ELR (cell line): ENCODE measurements at places on chromosomes 6 and 20.

DNA sequence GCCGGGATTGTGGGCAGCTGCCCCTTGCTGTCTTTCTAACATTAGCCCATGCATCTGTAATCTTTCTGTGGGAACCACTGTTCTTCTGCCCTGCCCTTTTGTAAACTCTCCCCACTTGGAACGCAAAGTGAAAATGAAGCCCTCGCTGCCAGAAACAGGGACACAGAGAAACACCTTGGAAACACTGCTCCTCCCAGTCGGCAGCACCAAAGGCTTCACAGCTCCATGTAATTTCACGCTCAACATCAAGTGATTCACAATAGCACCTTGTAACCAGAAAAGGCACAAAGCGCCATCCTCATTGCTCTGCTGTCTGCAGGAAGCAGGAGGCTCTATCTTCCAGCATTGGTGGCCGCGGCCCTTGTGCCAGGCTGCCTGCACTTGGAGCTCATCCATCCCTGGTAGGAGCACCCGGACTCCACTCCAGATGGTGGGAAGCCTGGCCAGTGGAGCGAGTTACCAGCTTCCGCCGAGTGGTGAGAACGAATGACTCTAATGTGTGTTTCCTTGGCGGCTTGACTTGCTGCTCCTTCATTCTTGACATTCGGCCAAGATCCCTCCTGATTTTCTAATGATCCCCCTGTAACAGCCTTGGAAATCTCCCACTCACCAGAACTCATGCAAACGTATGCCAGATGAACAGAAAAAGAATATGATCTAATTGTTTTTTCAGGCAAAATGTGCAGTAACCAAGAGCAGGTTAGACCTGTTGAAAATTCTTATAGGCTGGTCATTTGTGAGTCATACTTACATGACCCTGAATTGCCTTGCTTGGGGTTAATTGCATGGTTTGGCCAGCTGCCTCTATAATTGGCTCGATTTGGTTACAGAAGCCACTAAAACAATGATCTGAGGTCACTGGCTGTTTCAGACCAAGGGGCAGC is 169.1 kb upstream of the CDYL start:
- peak; percentile 84 for DNase-seq

DNA sequence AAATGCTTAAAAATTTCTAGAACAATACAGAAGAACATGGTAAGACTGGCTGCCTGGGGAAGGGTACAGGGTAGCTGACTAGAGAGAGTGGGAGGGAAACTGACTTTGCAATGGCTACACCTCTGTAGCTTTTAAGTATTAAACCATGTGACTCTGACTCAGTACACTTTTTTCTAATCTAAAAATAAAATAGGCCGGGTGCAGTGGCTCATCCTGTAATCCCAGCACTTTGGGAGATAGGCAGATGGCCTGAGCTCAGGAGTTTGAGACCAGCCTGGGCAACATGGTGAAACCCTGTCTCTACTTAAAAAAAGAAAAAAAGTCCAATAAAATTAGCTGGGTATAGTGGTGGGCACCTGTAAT is 18.5 kb downstream of the ATP9A start:
- peak; percentile 63 for DNase-seq

DNA sequence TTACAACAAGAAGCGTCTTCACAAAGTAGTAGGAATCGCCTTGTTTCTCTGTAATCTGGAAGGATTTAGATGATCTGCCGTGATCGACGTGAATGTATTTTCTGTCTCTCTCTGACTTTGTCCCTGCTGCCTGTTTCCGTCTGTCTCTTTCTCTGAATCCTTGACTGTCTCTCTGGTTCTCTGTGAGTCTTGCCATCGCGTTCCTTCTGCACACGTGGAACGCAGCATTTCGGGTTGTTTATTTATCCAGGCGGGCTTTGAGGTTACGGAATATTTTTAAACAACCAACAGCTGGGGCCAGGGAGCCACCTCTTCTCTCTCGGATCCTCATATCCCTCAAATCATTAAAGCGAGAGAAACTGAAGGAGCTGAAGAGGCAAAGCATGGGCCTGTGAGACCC is 215.9 kb downstream of the ZDHHC14 start:
- no peak for DNase-seq

- no peak for DNase-seq
Measured at GRCh38 chr20:49138431-49138830, 49.7 kb downstream of the STAU1 start.

- no peak for DNase-seq
Measured at GRCh38 chr6:135692426-135692825, 159.1 kb upstream of the PDE7B start.

DNA sequence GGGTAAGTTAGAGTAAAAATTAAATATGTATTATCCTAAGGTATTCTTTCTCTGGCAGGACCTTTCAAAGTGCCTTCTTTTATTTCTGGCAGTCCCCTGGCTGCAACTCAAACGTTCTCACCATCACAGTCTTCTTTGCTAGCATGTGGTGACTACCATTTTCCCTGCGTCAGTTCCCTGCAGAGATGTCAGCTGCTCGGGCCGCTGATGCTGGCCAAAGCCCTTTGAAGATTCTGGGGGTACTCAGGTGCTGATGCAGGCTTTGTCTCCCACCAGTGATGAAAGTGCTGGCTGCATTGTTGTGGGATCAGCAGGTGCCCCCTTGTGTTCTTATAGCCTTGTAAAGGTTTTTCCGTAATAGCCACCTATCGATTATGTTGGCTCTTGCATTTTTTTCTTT is 140.1 kb downstream of the BTBD3 start:
- DNase-seq: no peak

DNA sequence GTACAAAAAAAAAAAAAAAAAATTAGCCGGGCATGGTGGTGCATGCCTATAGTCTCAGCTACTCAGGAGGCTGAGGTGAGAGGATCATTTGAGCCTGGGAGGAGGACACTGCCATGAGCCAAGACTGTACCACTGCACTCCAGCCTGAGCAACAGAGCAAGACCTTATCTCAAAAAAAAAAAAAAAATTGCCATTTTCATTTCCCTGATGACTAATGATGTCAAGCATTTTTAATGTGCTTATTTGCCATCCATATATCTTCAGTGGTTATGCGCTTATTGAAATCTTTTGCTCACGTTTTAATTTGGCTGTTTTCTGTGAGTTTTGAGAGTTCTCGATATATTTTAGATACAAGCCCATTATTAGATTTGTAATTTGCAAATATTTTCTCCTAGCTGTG is 46.7 kb downstream of the PFDN4 start:
- DNase-seq: no peak

DNA sequence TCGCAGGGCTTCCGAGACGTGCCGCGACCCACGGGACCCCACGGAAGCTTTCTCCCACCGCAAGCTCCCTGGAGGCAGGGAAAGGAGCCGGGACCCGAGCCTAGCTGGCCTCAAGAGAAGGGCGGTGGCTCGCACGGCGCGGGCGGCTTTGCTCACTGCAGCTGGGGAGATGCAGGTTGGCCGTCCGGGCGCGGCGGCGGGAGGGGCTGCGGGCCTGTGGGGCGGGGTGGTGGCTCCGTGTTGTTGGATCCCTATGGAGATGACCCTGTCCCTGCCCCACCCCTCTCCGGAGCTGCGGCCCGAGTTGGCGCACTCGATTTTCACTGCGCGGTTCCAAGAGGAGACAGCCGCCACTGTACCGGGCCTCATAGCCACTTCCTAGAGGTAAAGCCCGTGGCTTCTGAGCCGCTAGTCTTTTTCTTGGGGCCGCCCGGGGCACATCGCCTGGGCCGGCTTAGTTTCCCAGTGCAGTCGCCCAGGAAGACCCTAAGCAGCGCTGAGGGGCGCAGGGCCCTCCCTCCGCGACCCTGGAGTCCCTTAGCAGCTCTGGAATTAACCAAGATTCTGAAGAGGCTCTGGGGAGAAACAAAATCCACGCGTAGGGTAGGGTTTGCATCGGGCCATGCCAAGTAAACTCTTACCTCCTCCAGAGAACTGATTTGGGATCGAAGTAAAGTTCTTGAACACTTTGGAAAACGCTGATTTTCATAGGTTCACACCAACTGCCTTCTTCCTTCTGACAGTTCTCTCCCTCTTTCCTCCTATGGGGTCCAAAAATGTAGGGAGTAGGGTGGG is at the start of gene ECT2L:
Gene ECT2L (plus strand): TSS at position 279 of the 795 bp plus-strand sequence. CDS start 17,188 bp downstream, outside the sequence.
- DNase-seq: peak; percentile 69
